ENCODE measurements at places on chromosomes 6 and 20.

- DNase-seq, result peak; percentile 94
These were observed 945 bp downstream of the TENT5A start for GRCh38 chr6:81751388-81752083.

- no peak for DNase-seq
These were observed 28.4 kb upstream of the BAG2 start for GRCh38 chr6:57143690-57144089.

DNA sequence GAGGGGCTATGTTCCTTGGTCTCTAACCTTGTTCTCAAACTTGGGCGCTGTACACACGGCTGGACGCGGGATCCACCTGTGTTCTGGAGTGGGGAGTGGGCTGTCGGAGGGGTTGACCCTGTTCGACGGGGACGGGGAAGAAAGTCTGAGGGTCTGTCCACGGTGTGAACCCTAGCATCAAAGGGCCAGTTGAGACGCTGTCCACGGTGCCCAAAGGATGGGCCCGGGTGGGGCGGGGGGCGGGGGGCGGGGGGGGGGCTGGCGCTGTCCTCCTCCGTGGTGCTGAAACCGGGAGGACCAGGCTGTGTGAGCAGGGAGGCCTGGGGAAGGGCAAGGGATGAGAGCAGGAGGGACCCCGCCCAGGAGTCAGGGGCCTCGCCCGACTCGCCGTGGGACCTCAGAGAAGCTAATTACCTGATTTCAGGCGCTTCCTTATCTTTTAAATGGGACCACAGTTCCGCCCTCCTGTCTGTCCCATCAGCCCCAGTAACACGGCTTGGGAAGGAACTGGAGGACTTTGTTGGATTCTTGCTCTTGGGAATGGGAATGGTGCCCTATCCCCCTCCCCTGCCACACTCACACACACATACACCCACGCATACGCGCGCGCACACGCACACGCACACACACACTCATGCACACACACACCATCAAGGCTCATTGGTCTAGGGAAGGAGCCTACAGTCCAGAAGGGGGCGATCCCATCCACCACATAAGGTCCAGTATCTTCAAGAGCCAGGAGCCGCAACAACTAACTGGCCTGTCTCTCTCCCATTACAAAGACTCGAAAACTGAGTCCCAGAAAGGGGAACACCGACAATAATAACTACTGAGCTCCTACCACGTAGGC lies 1.0 kb upstream of the VSTM2L start:
- no peak for DNase-seq

GRCh38 chr20:7883309-7883708 lies 56.9 kb downstream of the HAO1 start:
- DNase-seq, result no peak

DNA sequence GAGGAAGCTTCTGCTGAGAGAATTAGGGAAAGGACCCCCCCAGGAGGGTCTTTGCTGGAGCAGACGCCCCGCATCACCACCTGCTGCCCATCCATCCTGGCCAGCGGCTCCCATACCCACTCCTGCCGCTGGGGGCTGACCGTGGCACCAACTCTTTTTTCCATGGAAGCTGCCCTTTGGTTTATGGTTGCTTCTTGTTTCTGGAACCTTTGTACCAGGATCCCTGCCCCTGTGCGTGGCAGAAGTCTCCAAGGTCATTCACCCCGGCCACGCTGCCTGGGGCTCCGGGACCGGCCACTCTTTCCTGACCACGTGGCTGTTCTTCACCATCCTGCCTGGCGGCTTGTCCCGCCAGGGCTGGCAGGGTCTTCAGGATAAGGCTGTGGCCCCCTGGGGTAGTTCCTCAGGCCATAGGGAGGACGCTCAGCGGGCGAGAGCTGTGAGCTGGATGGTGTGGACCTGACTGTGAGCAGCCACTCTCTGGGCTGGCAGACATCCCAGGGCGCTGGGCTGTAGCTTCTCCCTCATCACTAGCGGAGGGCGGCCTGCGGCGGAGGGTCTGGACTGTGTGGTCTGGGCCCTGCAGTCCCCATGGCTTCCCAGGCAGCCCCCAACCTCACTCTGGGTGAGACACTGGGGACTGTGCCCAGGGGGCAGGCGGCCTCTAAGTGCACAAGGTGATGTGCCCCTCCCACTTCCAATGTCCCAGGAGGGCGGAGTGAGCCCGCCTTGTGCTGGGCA lies 22.8 kb upstream of the RBBP8NL start:
- DNase-seq, result no peak

- no peak for DNase-seq
These were observed 359 bp downstream of the PHIP start for GRCh38 chr6:79077715-79078074.
